ENCODE measurements at places on chromosomes 1 and 21. TPM values are rescaled to one million over a fixed set of nuclear protein-coding genes. Genes with fewer than 3 reads are reported as not detected.

Gene SLC26A9
- total RNA-seq = not detected

Gene KRTAP12-2
- not detected for total RNA-seq

Gene FAM167B
- 0.68 TPM for total RNA-seq

Gene OTUD7B
- total RNA-seq = 7.0 TPM

Gene ATP1A4
- total RNA-seq = not detected

Data from pericardium fibroblast (primary cell).